Activated CD4-positive, CD25-positive, alpha-beta regulatory T cell (primary cell): ENCODE measurements at places on chromosomes 7 and 10.

DNA sequence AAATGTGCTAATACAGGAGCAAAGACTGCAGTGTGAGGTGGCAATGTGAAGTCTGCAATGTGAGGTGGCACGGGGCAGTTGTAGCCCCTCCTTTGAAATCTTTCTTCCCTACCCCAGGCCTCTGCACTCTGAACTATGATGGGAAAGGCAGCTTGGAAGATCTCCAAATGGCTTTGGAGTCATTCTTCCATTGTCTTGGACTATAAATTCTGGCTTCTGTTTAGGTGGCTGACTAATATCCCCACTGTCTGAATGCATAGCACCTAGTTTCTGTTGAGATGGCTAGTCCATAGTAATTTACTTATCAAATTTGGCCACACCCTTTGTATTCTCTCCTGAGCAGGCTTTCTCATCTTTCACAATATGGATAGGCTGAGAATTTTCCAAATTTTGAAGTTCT is 175.0 kb downstream of the CFTR start:
- DNase-seq = no peak

- no peak for DNase-seq
These were observed 753.2 kb downstream of the LRMDA start for GRCh38 chr10:76184647-76185046.

- no peak for DNase-seq
These were observed 12.8 kb upstream of the RPEL1 start for GRCh38 chr10:103232772-103233488.

DNA sequence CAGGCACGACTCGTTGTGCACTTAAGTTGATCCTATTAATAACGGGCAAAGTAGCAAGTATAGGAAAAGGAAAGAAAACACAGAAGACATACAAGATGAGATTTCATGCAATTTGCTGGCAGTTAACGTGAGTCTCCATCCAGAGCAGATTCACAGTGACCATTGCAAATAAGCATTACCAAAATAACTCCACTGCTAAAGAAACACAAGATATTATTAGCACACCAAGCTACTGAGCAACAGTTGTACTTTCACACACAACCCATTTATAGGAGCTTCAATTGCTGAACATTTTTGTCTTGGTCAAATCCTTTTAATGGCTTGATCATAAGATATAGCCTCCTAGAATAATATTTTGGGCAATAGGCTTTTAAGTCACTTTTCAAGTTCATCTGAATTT is 187.7 kb upstream of the HGF start:
- DNase-seq = no peak

- no peak for DNase-seq
These were observed 16.9 kb downstream of the SLC13A4 start for GRCh38 chr7:135711139-135711469.

- no peak for DNase-seq
These were observed 13.6 kb upstream of the BPGM start for GRCh38 chr7:134632937-134633540.

- no peak for DNase-seq
These were observed 1135.4 kb downstream of the XPNPEP1 start for GRCh38 chr10:108787932-108788331.

DNA sequence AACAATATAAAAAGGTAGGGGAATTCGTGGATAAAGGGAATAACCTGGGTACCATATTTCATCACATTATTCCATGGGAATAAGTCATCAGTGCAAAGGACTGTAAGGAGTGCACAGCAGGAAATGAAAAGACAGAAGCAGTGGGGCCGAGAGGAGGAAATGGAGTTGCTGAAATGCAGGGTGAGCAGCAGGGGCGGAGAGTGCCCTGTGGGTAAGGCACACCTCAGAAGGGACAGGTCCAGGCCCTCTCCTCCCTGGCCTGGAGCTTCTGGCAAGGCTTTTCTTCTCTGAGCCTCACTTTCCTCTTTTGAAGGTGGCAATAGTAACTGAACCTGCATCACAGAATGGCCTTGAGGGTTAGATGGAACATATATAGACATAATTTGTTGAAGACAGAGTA is 26.2 kb downstream of the IKZF1 start:
- no peak for DNase-seq

DNA sequence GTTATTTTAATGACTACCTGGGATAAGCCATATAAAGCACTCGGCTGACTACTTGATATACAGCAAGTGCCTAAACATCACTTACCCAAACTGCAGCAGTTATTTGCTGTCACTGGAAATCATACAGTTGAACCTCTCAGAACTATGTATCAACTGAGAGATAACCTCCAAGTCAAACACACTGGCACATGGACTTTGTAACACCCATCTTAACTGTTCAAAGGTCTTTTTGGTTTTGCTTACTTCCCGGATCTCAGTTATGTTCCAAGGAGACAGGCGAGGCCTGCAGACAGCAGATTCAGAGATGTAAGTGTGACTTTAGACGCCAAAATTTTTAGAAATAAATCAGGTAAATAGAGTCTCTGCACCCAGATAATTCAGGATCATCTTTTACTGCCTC is 34.6 kb upstream of the DAGLB start:
- no peak for DNase-seq

- DNase-seq = no peak
These were observed 22.1 kb upstream of the OPN4 start for GRCh38 chr10:86632009-86632800.

DNA sequence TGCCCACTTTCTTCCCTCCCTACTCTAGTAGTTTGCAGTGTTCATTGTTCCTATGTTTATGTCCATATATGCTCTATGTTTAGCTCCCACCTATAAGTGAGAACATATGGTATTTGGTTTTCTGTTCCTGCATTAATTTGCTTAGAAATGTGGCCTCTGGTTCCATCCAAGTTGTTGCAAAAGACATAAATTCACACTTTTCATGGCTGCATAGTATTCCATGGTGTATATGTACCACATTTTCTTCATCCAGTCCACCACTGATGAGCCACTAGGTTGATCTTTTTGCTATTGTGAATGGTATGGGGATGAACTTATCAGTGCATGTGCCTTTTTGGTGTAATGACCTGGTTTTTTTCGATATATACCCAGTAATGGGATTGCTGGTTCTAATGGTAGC is 1089.1 kb downstream of the GRM8 start:
- no peak for DNase-seq

DNA sequence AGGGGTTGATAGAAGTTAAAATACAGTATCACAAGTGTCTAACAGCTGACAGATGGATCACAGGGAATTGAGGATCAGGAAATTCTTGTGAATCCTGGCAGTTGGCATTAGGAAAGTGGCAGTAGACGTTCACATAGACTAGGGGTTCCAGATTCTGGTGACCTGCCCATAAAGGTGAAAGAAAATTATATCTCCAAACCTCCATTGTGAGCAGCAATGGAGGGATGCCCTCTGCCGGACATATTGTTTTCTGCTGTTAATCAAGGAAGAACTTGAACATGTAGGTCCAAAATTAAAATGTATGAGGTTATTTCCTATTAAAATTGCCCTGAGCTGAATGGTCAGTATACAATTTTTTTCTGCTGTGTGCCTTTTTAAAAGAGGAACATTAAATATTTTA is 5.1 kb downstream of the NME8 start:
- DNase-seq = no peak

- DNase-seq = no peak
These were observed 370.3 kb upstream of the CELF2 start for GRCh38 chr10:10647331-10647730.

DNA sequence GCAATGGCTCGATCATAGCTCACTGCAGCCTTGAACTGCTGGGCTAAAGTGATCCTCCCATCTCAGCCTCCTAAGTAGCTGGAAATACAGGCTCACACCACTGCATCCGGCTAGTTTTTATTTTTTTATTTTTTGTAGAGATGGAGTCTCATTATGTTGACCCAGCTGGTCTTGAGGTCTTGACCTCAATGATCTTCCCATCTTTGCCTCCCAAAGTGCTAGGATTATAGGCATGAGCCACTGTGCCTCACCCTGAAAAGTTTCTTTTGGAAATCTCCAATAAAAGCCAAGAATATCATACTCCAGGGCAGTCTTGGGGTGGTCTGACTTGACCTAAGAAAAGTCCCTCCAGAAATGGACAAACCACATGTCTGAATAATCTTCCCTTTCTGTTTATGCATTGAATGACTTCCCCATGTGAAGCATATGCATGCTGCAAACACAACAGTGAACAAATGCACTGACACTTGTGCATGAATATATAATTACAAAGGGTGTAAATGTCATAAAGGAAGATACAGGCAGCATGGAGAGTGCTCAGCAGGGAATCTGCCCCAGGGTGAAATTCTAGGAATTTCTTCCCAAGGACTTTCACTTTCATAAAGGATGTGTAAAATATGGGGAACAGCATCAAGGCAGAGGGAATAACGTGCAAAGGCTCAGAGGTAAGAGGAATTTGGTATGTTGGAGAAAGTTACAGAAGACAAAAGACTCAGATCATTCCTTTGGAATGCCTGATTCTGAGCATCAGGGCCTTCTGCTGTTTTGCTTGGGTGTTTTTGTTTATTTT is 142.4 kb upstream of the LYZL1 start:
- DNase-seq = no peak

GRCh38 chr10:103457176-103457712 is 1.5 kb downstream of the CALHM1 start:
- DNase-seq = no peak

- DNase-seq = no peak
These were observed 21.8 kb upstream of the SMNDC1 start for GRCh38 chr10:110326351-110327032.

- no peak for DNase-seq
These were observed 728.3 kb upstream of the PHF14 start for GRCh38 chr7:10245406-10245805.

DNA sequence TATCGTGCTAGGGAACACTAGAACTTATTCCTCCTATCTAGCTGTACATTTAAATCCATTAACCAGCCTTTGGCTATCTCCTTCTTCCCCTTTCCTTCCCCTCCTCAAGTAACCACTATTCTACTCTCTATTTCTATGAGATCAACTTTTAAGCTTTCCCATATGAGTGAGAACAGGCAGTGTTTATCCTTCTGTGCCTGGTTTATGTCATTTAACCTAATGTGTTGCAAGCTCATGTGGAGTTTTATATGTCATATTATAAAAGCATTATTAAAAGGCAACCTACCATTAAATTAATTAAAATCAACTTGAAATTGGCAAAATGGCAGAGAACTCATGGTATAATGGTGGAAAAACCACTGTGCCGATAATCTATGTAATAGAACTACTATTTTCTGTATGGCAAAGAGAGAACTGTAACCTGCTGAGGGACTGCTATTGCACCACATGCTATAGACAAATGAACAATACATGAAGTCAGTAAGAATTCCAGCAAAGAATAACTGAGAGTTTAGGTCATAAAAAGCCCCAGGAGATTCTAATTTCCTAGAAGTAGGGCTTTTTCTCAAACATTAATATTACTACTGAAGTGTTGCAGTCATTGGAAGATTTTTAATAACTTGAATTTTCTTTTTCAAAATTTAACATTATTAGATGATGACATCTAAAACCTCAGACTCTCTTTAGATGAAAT is 81.8 kb downstream of the LRRN3 start:
- DNase-seq = no peak

DNA sequence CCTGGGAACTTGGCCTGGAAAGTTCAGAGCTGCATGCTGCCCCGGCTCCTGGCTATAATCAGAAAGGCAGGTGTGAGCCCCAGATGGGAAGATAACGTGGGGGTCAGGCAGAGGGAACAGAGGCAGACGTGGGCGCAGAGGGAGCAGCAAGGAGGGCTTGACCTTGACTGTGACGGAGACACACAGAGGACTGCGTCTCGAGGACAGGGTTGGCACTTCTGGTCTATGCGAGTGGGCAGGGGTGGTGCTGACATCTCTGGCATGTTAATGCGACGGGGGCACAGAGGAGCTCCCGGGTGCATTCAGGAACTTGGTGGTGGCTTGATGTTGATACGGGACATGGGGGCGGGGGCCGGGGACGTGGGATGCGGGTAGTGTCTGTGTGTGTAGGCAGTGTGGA is 232.1 kb upstream of the GRB10 start:
- no peak for DNase-seq

GRCh38 chr10:29199941-29200679 is 88.8 kb upstream of the LYZL1 start:
- no peak for DNase-seq
